ENCODE measurements at places on chromosomes 3 and 15. TPM values are rescaled to one million over a fixed set of nuclear protein-coding genes. Genes with fewer than 3 reads are reported as not detected.

DNA sequence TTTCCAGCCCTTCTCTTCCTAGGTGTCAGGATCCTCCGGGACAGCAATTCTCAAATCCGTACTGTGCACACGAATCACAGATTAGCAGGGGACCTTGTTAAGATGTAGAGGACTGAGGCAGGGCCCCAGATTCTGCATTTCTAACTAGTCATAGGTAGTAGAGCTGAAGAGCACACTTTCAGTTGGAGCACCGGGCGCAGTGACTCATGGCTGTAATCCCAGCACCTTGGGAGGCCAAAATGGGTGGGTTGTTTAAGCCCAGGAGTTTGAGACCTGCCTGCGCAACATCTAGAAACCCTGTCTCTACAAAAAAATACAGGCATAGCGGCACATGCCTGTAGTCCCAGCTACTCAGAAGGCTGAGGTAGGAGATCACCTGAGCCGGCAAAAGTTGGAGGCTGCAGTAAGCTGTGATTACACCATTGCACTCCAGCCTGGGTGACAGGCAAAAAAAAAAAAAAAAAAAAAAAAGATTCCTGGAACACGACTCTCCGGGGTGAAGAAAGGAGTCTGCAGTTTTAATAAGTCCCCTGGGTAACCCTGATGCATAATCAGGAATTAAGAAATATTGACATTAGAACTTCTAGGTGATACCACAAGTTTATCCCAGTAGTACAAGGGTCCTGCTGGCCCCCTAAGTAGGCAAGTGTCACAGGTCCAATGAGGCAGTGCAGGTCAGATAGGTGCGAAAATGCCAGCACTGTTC, 21.4 kb upstream of the IGDCC3 start:
- no peak for DNase-seq

- DNase-seq = no peak
Observed at GRCh38 chr3:43695443-43695842, 4.7 kb downstream of the ABHD5 start.

ITIH1 gene
- not detected for total RNA-seq

DNA sequence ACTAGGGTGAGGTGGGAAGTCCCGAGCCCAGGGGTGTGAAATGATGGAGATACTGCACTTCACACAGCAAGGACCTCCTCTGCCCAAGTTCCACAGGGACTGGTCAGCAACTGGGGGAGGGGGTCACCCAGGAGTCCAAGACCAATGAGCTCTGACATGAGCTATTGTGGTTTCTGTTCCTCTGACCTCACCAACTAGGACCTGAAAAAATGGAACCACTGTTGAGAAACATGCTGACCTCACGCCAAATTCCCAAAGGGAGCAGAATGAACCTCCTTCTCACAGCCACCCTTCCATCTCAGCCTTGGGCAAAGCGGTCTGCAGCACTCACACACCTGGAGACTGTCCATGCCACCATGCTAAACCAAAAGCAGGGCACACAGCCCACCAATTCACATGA, 69.3 kb downstream of the LRIG1 start:
- no peak for DNase-seq

MON1A gene
- total RNA-seq = 2.3 TPM

NR2C2 gene
- 48.3 TPM for total RNA-seq

Measured in T-helper 17 cell (primary cell).